ENCODE measurements at places on chromosomes 11 and 22. TPM values are rescaled to one million over a fixed set of nuclear protein-coding genes. Genes with fewer than 3 reads are reported as not detected.

The CEP164 gene
- 15.3 TPM for total RNA-seq

The PVALB gene
- 22.8 TPM for total RNA-seq

The OOSP1 gene
- total RNA-seq = not detected

The OR51B4 gene
- total RNA-seq = 0.17 TPM

The LYVE1 gene
- total RNA-seq = 56.5 TPM

The GPR152 gene
- not detected for total RNA-seq

The TIGD3 gene
- 1.4 TPM for total RNA-seq

The HSCB gene
- 8.5 TPM for total RNA-seq

The SHANK3 gene
- total RNA-seq = 7.5 TPM

The DDX6 gene
- total RNA-seq = 145 TPM

The P2RY6 gene
- total RNA-seq = 0.66 TPM

The LINC01488 gene
- total RNA-seq = not detected

The BLID gene
- total RNA-seq = 6.2 TPM

GRCh38 chr11:68053981-68054812 lies 15.4 kb downstream of the TCIRG1 start:
- no peak for DNase-seq

DNA sequence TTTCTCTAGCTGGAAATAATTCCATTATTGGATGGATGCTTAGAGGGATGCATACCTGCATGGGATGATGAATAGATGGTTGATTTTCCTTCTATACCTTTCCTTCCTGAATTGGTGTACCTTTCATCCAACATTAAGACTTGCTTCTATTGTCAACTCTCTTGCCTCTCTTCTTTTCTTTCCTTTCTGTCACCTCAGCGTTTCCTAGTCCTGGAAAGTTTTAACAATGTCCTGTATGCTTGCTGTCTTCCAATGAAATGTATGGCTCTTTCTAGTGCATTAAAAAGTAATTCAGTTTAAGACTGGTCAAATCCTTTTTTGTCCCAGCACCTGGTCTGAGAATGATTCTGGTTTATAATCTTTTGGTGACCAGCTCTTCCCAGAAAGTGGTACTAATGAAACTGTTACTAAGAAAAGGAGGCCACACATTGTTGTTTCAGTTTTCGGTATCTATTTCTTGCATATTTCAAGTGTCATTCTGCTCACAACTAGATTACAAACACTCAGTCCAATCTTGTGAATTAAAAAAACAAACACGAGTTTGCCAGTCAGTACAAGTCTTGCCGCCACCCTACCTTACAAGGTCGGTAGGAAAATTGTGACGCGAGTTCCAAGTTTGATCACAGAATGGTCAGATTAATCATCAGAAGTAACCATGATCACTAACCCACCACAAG lies 8.0 kb downstream of the POU2AF1 start:
- DNase-seq = no peak

DNA sequence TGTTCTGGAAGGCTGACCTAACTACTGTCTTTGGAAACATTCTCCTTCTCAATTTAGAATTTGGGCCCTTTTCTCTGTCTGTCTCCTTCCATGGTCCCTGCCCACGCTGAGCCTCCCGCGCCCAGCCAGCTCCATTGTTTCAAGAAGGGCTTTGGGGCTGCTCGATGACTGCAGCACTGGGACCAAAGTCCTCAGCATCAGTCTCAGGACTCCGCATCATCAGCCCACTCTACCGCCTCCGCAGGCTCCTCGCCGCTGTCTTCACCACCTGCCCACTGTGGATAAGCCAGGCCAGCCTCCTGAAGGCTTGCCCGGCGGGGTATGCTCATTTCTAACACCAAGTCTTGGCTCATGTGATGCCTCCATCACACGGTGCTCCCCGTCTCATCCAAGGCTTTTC lies 81.3 kb downstream of the ZBTB16 start:
- no peak for DNase-seq

DNA sequence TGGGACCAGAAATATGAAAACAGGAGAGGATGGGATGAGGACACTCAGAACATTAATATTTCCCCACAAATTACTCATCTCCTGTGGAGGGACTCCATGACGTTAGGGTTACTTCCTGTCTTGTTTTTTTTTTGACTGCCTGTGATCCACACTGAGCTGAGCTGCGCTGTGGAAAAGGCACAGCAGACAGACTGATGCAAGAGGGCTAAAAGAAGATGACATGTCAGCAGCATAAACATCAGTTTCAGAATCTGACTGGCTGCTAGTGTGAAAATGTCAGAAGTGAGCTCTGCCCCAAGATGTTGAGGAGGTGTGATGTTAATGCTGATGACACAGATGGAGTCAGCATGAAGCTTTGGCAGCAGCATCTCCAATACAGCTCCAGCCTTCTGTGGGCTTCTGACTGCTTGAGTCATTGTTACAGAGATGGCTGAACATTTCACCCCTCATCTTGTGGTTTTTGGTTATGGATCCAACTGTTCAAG lies 286.8 kb downstream of the BLID start:
- DNase-seq = no peak

GRCh38 chr11:77107950-77108349 lies 5.3 kb downstream of the OMP start:
- no peak for DNase-seq

GRCh38 chr22:17114898-17115235 lies 6.3 kb downstream of the TMEM121B start:
- DNase-seq = no peak

GRCh38 chr11:46207270-46207669 lies 70.2 kb upstream of the CREB3L1 start:
- DNase-seq = no peak

- DNase-seq = no peak
Observed at GRCh38 chr11:23644443-23644842, 784.2 kb upstream of the CCDC179 start.

GRCh38 chr11:18588297-18589252 lies at the start of gene UEVLD:
Gene UEVLD (minus strand): TSS chr11:18588734. CDS start chr11:18588654, 80 bp downstream.
- DNase-seq = peak; percentile 81

- no peak for DNase-seq
Observed at GRCh38 chr11:109236188-109236587, 185.8 kb upstream of the C11orf87 start.

DNA sequence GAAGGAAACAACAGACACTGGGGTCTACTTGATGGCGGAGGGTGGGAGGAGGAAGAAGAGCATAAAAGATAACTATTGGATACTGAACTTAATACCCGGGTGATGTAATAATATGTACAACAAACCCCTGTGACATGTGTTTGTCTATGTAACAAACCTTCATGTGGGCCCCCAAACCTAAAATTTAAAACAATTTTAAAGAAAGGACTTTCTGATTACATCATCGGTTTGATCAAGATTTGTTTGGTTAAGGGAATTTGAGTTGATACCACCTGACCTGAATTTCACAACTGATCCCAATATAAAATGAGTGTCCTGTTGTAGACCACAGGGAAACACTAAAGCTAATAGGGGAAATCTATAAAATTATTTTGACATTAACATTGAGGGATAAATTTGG lies 34.3 kb downstream of the APIP start:
- DNase-seq = no peak

DNA sequence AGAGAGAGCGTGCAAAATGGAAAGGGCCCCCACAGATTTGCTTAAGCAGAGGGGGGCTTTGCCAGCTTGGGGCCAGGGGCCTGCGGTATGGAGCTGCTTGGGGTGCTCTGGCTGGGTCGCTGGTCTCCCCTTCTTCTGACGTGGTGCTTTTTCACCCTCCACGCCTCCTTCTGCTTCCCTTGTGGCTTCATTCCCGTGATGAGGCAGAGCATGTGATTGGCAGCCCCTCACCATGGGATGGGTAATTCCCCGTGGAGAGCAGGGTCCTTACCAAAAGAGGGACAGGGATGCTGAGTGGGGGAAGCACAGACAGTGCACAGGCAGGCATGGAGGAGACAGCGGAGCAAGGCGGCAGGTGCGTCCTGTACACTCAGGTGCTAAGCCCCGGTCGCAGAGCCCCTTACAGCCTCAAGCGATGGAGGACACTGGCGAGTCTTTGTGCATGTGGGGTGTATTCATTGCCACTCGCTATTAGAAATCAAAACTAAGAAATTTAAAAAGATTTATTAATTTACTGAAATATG lies 19.9 kb upstream of the GRAMD4 start:
- DNase-seq = no peak

GRCh38 chr11:33329705-33330329 lies 72.6 kb downstream of the HIPK3 start:
- DNase-seq = peak; percentile 63

DNA sequence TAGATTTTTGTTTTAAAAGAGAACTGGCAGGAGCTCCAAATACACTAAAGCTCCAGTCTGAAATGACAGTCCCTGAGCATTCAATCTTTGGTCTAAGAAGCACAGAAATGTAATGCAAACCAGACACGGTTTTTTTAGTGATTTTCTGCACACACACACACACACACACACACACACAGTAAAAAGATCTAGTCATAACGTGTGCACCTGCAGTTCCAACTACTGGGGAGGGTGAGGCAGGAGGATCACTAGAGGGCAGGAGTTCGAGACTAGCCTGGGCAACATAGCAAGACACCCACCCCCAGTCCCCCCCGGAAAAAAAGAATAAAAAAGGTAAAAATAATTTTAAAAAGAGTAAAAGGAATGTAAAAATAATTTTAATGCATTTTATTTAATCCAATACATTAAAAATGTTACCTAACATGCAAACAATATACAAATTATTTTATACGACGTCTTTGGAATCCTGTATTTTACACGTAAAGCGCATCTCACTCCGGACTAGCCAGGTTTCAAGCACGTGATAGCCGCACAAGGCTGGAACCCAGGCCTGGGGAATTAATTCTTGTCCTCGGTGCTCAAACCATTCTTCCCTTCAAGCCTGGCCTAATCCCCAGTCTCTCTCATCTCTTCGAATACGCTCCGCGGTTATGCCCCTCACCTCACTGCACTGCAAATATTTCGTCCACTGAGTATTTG lies 762 bp upstream of the TBC1D22A start:
- DNase-seq = no peak

- DNase-seq = no peak
Observed at GRCh38 chr11:8217926-8218325, 45.8 kb downstream of the LMO1 start.

GRCh38 chr11:123801765-123802164 lies 4.4 kb downstream of the OR6M1 start:
- DNase-seq = no peak

- DNase-seq = no peak
Observed at GRCh38 chr22:40009292-40009774, 14.6 kb downstream of the FAM83F start.

GRCh38 chr11:69650081-69650831 lies 9.3 kb downstream of the CCND1 start:
- no peak for DNase-seq

DNA sequence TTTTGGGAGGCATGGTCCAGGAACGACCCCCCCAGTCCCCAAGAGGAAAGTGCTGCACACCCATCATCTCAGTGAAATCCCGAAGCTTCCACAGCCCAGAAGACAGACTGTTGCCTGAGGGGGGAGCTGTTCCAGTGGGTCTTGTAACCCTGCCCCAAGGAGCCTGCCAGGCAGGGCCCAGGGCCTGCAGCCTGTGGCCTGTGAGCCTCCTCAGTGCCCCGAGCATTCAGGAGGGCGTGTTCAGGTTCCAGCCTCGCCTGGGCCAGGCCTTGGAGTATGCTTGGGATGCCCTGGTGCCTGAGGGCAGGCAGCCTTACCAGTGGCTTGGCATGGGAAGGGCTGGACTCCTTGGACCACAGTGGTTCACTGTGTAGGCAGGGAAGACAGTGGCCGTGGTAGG lies 18.0 kb upstream of the CABP2 start:
- DNase-seq = no peak

GRCh38 chr22:25853078-25853477 lies 111.1 kb downstream of the MYO18B start:
- DNase-seq = no peak

DNA sequence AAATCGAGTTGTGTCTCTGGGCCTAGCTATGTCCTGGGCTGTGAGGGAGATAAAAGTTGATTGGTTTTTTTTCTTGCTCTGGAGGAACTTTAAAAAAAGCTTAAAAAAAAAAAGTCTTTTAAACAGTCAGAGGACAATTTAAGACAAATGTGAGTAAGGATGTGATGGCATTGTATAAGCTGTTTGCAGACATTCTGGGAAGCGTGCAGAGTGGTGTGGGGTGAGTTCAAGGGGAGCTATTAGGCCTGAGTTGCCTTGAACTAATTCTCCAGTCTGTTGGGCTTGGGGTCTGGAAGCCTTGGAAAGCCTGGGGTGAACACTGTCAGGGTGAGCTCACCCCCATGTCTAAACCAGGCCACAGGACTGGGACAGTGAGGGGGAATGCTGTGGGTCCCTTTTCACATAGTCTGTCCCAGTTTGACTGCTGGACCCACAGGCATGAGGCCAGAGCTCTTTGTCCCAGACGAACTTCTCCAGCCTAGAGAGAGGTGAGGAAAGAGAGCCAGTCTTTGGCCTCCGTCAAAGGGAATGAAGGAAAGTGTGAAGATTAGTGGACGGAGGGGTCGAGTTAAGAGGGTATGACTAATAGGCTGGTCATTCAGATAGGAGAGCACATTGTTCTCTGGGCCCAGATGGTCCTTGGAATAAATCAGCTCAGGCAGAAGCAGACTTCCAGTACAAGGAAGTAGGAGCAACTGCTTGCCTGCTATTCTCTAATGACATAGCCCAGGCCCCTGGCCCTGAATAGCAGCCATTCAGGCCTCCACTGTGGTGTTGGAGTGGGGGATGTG lies 76.4 kb upstream of the NNMT start:
- DNase-seq = no peak

GRCh38 chr11:100177651-100178050 lies 509.4 kb upstream of the ARHGAP42 start:
- DNase-seq = no peak

DNA sequence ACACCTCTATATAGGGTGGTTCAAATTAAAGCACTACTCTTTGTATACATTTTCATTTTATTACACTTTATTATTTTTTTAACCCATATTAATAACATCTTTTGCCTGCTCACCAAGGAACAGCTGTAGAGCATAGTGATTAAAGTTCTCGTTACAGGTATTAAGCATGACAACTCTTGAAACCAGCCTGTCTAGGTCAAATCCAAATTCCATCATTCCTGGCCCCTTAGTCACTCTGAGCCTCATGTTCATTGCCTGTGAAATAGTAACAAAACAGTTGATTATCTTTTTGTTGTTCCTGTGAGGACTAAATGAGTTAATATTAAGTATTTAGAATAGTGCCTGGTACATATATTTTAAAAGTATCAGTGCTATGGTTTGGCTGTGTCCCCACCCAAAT lies 334.5 kb downstream of the RAB38 start:
- DNase-seq = no peak

- DNase-seq = no peak
Observed at GRCh38 chr11:66068923-66069714, 953 bp upstream of the PACS1 start.

Data from spinal cord (tissue), 10 donors.